ENCODE measurements at places on chromosomes 3 and 15.

- peak; percentile 77 for DNase-seq
Measured at GRCh38 chr15:64070965-64071851, 22.4 kb downstream of the CIAO2A start.

- DNase-seq: no peak
Measured at GRCh38 chr3:173199568-173199967, 58.5 kb upstream of the SPATA16 start.

GRCh38 chr15:98842973-98843285 is 164.7 kb downstream of the PGPEP1L start:
- no peak for DNase-seq

GRCh38 chr3:172285844-172286243 is 162.4 kb downstream of the GHSR start:
- DNase-seq: no peak

- no peak for DNase-seq
Measured at GRCh38 chr3:161770484-161771386, 274.1 kb downstream of the OTOL1 start.

GRCh38 chr15:30073915-30074314 is 8.8 kb upstream of the GOLGA8J start:
- DNase-seq: no peak

- DNase-seq: no peak
Measured at GRCh38 chr3:126533506-126533905, 9.6 kb downstream of the CHST13 start.

DNA sequence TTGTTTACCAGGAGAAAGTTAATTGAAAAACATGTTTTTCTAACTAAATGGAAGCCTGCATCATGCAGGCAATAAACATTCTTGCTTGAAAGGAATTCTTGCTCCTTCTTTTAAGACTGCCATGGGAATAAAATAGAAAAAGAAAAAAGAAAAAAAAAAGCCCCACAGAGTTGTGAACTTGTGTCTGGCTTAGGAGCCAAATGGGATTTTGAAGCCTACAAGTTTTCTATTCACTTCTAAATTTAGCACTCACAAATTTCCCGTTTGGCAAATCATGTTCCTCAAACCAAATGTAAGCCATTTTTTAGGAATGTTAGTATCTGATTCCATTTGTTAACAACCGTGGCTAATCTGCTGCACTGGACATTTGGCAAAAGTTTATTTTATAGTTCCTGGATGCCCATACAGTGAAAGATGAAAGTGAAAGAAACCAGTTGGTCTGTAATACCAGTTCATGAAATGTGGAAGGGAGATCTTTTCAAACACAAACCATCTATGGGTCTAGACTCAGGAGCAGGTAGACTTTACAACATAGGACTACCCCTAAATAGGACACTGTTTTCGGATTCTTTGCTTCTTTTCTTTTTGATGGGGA is 133.8 kb upstream of the GMNC start:
- DNase-seq: no peak

- no peak for DNase-seq
Measured at GRCh38 chr3:42655980-42656679, 2.6 kb downstream of the ZBTB47 start.

DNA sequence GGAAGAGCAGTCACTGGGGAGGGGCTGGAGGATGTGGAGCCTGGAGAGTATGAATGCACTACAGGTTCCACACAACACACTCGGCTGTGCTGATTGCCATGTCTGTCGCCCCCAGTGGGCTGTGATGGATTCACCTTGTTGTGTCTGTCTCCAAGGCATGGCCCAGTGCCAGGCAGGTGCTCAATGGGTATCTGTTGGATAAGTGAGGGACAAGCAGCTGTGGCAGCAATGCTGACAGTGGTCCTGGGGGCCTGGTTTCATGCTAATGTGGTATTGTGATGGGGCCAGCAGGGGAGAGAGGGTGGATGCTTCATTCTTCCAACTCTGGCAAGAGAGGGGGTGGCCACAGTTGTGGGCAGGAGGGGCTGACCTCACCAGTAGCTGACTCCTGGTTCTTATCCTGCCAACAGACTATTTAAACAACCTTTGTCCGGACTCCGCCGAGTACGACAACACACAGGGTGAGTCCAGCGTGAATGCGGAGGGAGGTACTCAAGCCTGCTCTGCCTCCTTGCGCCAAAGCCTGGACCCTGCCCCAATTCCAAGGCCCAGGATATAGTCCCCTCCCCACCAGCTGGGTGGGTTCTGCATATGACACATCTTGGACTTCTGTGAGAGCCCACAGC is 47.3 kb upstream of the NR2C2 start:
- DNase-seq: no peak

GRCh38 chr3:61483997-61484396 is 77.4 kb upstream of the PTPRG start:
- DNase-seq: no peak

GRCh38 chr3:114672692-114673447 is 379.0 kb downstream of the TIGIT start:
- DNase-seq: no peak

- DNase-seq: no peak
Measured at GRCh38 chr3:17632401-17633100, 109.9 kb downstream of the TBC1D5 start.

DNA sequence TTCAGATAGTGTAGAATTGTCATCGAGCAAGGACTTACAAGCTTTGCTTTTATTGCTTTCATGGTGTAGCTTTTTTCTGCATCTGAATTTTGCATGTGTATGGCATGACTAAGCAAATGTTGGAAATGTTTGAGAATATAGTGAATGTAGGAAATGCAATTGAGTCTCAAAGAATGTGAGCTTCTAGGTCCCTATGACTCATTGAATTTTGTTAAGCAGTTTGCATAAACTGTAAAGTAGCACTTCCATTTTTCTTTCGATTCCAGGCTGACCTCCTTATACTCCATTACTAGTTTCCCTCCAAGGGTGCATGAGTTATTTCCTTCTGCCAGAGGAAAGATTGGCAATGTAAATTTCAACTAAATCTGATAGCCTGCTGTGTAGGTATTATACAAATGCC is 619.2 kb downstream of the DIPK2A start:
- no peak for DNase-seq

- no peak for DNase-seq
Measured at GRCh38 chr15:90058308-90058707, 44.0 kb downstream of the IDH2 start.

- peak; percentile 99 for DNase-seq
Measured at GRCh38 chr15:41416742-41417417, at the start of gene RTF1. Gene RTF1 (plus strand): TSS chr15:41417095. CDS start chr15:41417116, 21 bp downstream.

DNA sequence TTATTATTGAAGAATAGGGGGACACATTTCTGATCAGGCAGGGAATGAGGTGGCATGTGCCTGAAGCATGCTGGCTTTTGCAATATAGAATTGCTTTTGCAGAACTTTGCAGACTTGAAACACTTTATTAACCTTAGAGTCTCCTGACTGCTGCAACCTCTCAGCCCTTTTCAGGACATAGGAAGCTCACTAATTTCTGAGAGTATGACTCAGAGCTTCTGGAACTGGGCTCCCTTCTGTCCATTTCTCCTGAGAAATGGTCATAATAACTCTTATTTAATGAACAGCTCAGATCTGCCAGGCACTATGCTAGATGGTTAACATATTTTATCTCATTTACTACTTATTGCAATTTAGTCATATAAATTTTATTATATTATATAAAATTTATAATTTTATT is 38.6 kb upstream of the DGKG start:
- DNase-seq: no peak

- no peak for DNase-seq
Measured at GRCh38 chr3:195888981-195889869, 19.1 kb downstream of the TNK2 start.

DNA sequence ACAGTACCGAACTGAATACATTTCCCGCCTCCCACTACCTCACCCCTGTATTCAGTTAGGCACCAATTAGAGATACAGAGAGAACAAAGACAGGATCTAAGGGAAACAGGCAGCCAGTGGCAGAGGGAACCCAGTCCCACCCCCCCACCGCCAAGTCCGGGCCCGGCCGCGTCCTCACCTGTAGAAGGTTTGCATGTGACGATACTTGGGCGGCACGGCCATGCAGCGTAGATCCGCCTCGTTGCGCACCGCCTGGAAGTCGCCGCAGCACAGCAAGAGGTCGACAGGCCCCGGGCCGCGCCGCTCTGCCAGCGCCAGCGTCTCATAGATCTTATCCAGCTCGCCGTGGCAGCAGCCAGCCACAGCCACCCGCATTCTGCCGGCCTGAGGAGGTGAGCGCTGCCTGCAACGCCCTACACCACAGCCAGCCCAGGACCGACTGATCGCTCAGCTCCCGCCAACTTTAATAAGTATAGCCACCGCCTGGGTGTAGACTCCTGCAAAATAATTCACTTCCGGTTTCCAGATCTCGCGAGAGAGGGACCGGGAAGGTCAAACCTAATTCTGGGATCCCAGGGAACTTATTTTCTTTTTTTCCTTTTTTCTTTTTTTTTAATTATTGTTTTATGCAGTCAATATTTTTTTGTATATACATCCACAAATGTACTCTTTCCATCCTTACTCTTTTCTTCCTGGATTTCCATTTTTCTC is at the start of gene DBR1:
DBR1 (minus strand) TSS at position 501 of the 711 bp plus-strand sequence; CDS start at position 375, 126 bp downstream.
- peak; percentile 88 for DNase-seq

- DNase-seq: no peak
Measured at GRCh38 chr3:16692486-16693344, 87.5 kb upstream of the DAZL start.

- no peak for DNase-seq
Measured at GRCh38 chr3:158492685-158493084, 78.3 kb upstream of the MLF1 start.

- no peak for DNase-seq
Measured at GRCh38 chr15:53580366-53580765, 179.1 kb downstream of the WDR72 start.

GRCh38 chr3:140441006-140441405 is 236.9 kb upstream of the TRIM42 start:
- DNase-seq: peak; percentile 71

DNA sequence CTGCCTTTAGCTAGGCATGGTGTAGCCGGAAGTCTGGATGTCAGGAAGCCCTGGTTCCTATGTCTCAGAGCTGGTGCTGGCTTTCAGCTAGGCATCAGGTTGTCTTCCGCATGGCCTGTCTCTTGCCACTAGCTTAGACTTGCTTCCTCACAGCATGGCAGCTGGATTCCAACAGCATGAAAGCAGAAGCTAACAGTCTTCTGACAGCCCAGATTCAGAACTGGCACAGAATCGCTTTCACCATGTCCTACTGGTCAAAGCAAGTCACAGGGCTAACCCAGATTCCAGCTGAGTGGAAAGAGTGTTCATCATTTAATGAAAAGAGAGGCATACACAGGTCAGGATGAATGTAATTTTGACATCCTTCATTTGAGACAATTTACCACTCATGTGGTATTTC is 1050.5 kb downstream of the ROBO2 start:
- no peak for DNase-seq

- DNase-seq: no peak
Measured at GRCh38 chr15:70297465-70298058, 199.8 kb upstream of the TLE3 start.

DNA sequence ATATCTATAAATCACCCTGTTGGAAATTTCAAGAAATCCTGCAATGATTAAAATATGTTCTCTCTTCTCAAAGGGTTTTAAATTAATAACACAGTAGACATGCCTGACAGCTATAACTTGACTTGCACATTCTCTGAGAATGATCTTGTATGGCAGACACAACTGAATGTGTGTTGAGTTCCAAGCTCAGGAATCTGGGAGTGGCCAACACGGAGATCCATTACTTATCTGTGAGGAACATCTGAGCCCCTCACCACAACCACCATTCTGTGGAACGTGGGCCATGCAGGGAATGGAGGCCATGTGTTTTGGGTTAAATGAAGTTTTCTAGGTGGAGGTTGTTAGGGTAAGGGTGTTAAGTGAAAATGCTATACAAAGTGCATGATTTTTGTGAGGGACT is 105.3 kb upstream of the CHMP2B start:
- DNase-seq: no peak

- no peak for DNase-seq
Measured at GRCh38 chr3:100340527-100340926, 6.0 kb downstream of the NIT2 start.

- DNase-seq: no peak
Measured at GRCh38 chr3:128054367-128054766, 2.1 kb downstream of the SEC61A1 start.

DNA sequence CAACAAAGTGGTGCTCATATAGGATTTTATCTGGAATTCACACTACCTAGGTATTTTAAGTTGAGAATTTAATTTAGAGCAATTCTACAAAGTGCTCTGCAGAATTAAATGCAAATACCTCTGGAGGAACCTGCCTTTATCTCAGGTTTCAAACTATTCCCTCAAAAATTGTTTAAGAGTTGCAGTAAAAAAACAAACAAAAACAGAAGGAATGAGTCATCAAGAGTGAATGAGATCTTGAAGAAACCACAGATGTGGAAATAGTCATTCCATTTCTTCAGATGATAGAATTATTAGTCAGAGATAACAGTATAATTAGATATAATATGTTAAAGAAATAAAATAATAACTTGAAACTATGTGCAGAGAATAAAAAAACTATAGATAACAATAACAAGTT is 80.8 kb upstream of the SCN5A start:
- no peak for DNase-seq

GRCh38 chr15:72358650-72359171 is 17.1 kb downstream of the HEXA start:
- no peak for DNase-seq

DNA sequence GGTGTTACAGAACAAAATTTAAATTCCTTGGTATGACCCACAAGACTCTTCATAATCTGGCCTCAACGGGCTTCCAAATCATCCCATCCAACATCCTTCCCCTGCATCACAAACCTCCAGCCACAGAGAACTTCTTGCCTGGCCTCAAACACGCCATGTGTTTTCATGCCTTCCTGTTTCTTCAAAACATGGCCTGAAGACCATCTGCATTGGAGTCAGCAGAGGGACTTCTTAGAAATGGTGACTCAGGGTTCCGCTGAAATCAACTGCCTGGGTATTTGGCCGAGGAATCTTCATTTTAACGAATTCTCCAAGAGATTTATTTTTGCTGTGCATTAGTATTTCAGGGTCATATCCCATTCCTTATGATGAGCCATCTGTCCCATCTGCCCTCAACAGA is 138.1 kb upstream of the RAP2B start:
- DNase-seq: no peak

- no peak for DNase-seq
Measured at GRCh38 chr15:98514034-98514622, 134.2 kb upstream of the IGF1R start.

DNA sequence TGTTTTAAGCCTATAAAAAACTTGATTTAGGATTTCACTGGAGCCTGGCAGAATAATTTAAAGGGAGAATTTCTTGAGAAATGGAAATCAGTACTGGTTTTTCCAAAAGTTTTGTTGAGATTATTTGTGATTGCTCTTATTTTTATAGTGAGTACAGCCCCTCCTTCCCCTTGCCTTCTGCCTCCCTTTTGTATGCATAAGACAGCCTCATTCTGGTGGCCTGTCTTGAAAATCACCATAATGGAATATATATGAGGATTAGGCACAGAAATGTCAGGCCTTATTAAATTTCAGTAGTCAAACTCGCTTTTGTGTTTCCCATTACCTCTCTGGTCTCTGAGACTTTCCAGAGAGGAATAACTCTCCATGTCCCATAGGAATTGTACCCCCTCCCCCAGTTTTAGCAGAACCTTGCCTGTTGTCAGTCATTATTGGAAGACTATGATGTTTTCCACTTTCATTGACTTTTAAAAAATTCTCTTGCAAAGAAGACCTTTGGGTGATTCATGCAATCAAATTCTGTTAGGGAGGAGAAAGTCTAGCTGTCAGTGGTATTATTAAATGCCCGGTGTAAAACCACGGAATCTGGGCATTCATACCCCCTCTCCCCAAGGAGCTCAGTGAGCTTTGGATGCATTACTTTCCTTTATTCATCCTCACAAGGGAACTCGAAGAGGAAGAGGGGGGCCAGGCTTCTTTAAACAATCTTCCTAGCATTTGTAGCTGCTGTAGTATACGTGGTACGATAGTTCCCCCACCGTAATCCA is 171.6 kb upstream of the TSC22D2 start:
- DNase-seq: no peak

Data from aorta (tissue), 5 donors.